Effector CD4-positive, alpha-beta T cell (primary cell): ENCODE measurements at places on chromosomes 5 and 9.

- no peak for DNase-seq
Measured at GRCh38 chr9:134177186-134177585, 12.8 kb upstream of the RNU6ATAC start.

DNA sequence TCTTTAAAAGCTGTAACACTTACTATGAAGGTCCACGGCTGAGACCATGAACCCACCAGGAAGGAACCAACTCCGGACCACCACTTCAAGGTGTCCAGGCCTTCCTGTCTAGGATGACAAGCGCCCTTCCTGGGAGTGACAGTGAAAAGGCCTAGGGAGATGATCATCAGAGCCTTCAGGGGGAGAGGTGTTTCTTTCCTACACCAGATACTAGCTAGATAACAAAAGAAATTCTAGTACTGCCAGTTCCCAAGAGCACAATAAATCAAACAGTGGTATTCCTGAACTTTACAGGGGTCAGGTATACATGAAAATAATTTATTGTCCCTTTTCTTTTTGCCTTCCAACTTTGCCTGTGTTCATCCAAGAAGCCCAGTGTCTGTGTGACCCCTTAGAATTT lies 94.2 kb upstream of the NFIL3 start:
- no peak for DNase-seq

- no peak for DNase-seq
Measured at GRCh38 chr5:61866930-61867329, 439.1 kb upstream of the KIF2A start.

- DNase-seq, result no peak
Measured at GRCh38 chr5:151885138-151885908, 39.3 kb downstream of the GLRA1 start.

DNA sequence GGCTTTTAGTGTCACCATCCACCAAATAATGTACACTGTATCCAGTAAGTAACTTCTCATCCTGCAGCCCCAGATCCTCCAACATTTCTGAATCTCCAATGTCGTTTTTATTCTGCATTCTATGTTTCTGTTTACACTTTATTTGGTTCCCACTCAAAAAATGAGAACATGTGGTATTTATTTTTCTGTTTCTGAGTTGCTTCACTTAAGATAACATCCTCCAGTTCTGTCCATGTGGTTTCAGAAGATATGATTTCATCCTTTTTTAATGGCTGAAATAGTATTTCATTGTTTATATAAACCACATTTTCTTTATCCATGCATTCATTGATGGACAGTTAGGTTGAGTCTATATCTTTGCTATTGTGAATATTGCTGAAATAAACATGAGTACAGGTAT lies 677.3 kb upstream of the FTMT start:
- no peak for DNase-seq
